Stimulated activated CD8-positive, alpha-beta memory T cell treated with anti-CD3 and anti-CD28 coated beads, Interleukin-2, amount 100 ng/mL, for 1 hour (primary cell): ENCODE measurements at places on chromosomes 1 and 21.

- DNase-seq, result no peak
Measured at GRCh38 chr21:41199588-41199987, 31.6 kb downstream of the BACE2 start.

- DNase-seq, result no peak
Measured at GRCh38 chr1:41874903-41875411, 43.8 kb downstream of the HIVEP3 start.

DNA sequence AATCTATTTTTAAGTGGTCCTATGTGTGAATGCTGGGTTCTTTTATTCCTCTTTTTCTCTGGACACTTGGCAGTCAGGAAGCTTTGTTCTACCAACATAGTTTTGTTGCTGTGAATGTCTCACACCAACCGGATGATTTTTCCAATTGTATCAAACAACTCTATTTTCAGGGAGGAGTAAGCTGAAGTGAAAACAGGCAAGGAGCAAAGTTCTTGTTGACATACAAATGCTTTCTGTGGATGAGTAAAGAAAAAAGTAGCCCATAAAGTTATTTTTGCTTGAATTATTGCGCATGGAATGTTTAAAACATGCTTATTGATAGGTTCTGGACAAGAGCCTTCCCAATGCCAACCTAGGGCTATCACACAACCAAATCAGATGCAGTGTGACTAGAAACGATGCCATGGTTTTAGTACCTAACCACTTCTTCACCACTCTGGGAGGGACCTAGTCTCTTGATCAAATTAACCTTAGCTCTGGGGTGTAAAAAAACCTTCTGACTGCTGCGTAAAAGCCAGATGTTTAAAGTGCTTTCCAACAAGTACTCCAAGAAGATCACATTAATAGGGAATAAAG, 4.5 kb downstream of the IER5 start:
- DNase-seq, result no peak

- DNase-seq, result no peak
Measured at GRCh38 chr1:35565742-35566133, 7.4 kb upstream of the TFAP2E start.

- DNase-seq, result no peak
Measured at GRCh38 chr1:240672132-240672811, 60.3 kb upstream of the GREM2 start.

DNA sequence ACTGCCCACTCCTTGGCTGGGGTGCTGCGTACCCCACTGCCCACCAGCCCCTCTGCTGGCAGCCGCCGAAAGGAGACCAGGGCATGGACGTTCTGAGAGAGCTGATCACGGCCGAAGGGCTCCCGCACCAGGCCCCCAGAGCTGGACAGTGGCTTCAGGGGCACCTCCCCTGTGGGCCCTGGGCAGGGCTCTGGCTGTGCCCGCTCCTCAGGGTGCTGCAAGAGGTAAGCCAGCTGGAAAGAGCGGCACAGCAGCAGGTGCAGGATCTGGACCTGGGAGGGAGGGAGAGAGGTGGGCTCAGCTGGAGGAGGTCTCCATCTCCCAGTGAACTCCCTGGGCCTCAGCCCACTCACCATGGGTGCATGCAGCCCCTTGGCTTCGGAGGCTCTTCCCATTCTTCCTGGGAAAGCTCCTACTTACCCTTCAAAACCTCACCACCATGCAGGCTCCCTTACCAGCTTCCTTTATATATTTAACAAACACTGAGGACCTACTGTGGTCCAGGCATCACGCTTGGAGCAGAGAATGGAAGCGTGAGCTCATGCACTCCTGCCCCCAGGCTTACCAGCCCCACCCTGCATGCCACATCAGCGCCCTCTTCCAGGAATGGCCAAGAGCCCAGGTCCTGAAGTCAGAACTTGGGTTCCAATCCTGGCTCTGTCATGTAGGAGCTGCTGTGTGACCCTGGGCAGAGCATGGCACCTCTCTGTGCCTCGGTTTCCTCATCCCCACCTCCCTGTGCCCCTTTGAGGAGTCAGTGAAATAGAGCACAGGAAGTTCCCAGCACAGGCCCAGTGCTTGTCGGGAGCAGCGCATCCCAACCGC, 6.8 kb upstream of the KIF17 start:
- DNase-seq, result no peak

DNA sequence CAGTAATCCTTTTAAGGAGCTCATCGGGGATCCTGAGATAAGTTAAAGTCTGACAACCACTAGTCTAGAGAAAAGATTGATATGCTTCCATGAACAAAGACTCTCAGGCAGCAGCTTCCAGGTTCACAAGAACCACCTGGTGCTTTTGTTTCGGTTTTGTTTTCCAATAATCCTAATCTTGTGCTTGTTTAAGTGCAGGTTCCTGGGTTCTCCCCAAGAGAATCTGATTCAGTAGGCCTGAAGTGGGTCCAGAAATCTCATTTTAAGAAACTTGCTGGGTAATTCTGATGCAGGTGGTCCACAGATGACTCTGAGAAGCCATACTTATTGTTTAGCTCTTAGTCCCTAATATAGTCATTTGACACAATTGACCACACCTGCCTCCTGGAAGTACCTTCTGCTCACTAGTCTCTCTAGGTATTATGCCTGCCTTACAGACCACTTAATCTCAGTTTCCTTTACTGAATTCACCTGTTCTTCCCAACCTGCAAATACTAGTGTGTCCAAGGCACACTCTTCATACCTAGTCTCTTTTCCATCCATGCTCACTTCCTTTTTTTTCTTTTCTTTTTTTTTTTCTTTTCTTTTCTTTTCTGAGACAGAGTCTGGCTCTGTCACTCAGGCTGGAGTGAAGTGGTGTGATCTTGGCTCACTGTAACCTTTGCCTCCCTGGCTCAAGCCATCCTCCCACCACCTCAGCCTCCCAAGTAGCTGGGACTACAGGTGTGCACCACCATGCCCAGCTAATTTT, 20.5 kb upstream of the FRRS1 start:
- no peak for DNase-seq

- no peak for DNase-seq
Measured at GRCh38 chr1:162660574-162660973, 28.3 kb downstream of the DDR2 start.

GRCh38 chr1:6419804-6420453, at the start of gene HES2:
HES2 (minus strand) TSS chr1:6419919; CDS start chr1:6419820, 99 bp downstream.
- no peak for DNase-seq

GRCh38 chr1:10773376-10773775, 23.1 kb downstream of the CASZ1 start:
- no peak for DNase-seq

DNA sequence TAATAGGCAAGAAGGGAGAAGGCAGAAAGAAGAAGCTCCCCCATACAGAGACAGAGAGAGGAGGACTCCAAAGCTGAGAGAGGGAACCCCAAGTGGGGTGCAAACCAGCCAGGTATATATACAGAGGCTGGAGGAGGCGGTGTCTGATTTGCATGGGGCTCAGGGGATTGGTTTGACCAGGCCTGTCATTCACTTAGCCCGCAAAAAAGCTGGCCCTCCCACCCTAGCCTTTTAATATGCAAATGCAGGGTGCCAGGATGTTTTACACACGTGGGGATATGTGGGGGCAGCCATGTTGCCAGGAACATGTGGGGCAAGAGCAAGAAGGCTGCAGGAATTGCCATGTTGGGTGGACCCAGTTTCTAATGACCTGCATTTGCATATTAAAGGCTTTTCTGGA, 37.0 kb upstream of the TENT5B start:
- DNase-seq, result no peak

DNA sequence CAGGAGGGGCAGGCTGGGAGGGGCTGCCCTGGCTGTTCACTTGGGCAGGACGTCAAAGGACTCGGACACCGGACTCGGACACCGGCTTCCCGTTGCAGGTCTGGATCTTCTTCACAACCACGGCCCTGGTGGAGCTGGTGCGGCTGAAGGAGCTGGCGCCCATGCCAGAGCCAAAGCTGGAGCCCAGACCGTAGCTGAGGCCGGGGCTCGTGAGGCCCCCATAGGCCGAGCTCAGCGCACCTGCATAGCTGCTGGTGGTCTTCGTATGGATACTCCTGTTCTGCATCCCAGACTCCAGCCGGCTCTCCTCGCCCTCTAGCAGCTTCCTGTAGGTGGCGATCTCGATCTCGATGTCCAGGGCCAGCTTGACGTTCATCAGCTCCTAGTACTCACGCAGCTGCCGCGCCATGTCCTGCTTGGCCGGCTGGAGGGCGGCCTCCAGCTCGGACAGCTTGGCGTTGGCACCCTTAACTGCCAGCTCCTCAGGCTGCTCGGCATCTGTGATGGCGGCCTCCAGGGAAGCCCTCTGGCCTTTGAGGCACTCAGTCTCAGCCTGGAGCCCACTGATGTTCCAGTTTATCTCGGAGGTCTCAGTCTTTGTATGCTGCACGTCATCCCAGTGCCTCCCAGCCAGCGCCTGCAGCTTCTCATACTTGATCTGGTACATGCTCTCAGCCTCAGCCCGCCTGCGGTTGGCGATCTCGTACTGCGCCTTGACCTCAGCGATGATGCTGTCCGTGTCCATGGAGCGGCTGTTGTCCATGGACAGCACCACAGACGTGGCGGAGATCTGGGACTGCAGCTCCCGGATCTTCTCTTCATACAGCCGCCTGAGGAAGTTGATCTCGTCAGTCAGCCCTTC, 15.1 kb upstream of the KLF17 start:
- DNase-seq, result no peak

DNA sequence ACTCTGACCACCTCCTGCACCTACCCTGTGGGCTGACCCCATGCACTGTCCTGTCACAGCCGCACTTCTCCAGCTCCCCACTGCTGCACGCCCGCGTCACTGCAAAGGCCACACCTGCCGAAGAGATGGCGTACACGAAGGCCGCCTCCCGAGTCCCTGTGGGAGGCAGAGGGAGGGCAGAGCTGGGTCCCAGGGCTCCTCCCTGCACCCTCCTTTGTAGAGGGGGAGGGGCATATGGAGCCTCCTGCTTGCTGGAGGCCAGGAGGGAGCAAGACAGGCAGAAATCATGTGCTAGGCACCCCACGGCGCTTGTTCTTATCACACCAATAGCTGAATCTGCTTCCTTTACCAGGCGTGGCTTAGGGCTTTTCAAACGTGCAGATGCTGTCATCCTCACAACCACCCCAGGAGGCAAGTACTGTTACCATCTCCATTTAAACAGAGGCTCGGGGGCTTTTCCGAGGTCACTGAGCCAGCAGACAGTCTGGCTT, 21.4 kb downstream of the WNT4 start:
- DNase-seq, result no peak

DNA sequence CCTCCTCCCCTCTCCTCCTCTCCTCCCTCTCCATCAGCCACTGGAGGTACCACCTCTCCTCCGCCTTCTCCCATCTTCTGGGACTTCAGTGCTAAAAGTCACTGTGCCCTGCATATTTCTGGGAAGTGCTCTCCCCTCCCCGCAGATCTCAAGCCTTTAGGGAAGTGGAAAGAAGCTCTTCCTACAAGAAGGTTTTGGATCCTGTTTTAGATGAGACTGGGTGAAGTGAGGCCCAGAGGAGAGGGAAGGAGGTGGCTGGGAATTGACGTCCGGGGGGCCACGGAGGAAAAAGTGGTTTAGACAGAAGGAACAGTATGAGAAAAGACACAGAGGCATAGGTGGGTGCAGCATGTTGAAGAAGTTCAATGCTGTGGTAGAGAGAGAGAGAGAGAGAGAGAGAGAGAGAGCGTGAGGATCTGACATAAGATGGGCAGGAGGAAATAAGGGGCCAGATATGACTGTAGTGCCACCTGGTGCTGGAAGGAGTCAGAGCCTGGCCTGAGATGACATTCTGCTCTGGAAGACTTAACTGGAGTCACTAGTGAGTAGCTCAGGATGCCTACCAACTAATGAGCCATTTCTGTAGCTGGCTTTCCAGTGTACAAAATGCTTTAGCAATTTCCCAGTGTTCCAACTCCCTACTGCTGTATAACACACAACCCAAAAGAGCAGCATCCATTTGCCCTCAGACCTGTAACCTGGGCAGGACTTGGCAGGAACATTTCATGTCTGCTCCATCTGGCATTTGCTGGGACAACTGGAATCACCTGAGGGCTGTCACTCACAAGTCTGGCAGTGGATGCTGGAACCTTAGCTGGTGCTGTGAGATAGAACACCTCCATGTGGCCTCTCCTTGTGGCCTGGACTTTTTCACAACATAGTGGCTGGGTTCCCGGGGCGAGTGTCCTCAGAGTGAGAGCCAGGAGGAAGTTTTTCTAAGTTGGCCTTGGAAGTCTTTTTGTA, 16.6 kb upstream of the ZSCAN20 start:
- no peak for DNase-seq

GRCh38 chr1:192529811-192530210, 45.8 kb upstream of the RGS1 start:
- no peak for DNase-seq

GRCh38 chr1:175158170-175158591, 34.4 kb downstream of the KIAA0040 start:
- DNase-seq, result no peak

GRCh38 chr21:33238565-33239255, 9.0 kb downstream of the IFNAR2 start:
- DNase-seq, result no peak

DNA sequence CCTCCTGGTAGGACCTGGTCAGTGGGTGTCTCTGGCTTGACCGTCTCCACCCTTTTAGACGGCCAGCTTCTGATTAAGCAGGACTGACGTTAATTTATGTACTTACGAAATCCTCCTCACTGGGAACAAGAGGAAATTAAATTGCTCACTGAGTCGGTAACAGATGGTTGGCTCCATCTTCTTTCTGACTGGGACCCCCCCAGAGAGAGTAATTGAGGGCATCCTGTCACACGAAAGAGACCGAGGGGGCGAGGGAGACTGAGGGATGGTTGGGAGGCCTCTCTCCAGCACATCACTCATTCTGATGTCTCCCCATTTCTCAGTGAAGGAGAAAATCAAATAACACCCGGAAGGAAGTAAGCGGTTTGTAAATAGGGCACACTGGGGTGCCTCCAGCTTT, 104.8 kb downstream of the OMA1 start:
- no peak for DNase-seq

DNA sequence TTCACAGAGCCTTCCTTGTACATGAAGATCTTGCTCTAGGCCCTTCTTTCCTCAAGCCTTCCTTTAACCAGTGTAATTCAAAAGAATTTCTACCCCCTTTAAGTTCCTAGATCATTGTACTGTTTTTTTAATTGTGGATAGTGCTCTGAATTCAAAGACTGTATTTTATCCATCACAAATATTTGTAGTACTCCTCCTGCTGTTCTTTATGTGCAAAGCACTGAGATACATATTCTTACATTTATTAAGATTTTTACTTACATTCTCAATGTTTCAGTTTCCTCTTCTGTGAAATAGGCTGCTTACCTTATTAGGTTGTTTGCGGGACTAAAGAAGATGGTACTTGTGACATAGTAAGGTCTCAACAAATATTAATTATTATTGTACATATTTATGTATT, 168.8 kb upstream of the PDE4B start:
- no peak for DNase-seq

- DNase-seq, result no peak
Measured at GRCh38 chr1:94683886-94684285, 136.3 kb upstream of the SLC44A3 start.

DNA sequence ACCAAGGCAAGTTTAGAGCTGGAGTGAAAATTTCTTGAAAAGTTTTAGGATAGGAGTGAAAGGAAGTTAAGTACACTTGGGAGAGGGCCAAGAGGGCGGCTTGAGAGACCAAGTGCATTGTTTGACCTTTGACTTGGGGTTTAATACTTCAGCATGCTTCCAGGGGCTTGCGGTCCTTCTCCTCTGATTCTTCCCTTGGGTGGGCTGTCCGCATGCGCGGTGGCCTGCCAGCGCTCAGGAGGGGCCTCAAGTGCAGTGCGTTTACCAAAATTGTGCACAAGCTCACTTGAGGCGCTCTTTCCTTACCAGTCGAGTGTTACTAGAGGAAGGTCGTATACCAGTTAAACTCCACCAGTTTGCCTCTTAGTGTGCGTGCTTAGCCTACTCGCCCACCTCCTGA, 91.3 kb upstream of the LYST start:
- DNase-seq, result no peak

GRCh38 chr1:41599912-41600311, 115.4 kb upstream of the EDN2 start:
- no peak for DNase-seq
